HepG2 (cell line): ENCODE measurements at places on chromosomes 11 and 22.

GRCh38 chr11:108559904-108560303 lies 33.7 kb downstream of the EXPH5 start:
- DNase-seq = no peak

- DNase-seq = no peak
Measured at GRCh38 chr11:46386005-46386578, 4.6 kb downstream of the MDK start.

GRCh38 chr11:121372671-121373429 lies 79.3 kb upstream of the SORL1 start:
- DNase-seq = no peak

- no peak for DNase-seq
Measured at GRCh38 chr11:73651661-73652045, 5.3 kb downstream of the PLEKHB1 start.

GRCh38 chr11:99584830-99585229 lies 564.1 kb downstream of the CNTN5 start:
- DNase-seq = no peak

DNA sequence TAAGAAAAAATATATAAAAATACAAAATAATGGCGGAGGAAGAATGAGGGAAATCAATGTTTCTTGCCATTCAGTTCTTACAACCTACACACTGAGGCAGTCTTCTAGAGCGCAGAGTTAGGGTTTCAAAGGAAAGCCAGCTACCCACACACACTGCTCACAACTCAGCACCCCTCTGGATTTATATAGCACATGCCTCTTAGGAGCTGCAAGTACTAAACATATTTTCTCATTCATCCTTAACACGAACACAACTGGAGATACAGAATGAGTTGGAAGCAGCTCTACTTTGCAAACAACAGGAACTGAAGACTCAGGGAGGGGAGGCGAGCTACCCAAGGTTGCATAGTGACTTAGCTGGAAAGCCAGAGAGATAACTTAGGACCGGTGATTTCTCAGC lies 293.8 kb downstream of the CTTN start:
- DNase-seq = no peak

- no peak for DNase-seq
Measured at GRCh38 chr11:17764446-17765218, 30.1 kb downstream of the KCNC1 start.

DNA sequence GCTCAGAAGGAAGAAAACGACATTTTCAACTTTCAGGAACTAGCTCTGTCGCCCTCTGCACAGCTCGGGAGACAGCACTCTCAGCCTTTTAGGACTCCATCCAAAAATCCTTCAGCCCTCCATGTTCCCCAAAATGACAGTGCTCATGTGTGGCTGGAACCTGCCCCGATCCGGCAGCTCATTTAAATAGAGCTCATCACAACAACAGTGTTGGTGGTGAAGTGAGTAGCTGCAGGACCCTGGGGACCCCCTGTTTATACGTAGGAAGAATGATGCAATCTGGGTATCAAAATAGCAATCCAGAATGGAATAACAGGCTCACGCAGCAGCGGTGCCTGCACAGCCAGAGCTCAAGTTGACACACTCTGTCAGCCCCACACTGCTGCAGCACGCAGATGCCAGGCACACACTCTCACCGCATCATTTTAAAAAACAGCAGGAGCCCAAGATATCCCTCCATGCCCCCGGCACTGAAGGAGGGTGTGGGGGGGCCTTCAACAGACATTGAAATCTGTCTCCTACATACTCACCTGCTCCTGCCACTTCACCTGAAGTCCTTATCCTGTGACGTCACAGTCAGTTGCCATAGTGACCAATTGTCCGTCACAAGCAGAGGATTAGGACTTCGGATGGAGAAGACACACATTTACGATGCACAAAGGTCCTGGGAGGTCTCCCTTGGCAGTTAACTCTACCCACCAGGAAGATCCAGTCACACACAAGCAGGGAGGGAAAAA lies 24.0 kb downstream of the TRIM66 start:
- DNase-seq = no peak

DNA sequence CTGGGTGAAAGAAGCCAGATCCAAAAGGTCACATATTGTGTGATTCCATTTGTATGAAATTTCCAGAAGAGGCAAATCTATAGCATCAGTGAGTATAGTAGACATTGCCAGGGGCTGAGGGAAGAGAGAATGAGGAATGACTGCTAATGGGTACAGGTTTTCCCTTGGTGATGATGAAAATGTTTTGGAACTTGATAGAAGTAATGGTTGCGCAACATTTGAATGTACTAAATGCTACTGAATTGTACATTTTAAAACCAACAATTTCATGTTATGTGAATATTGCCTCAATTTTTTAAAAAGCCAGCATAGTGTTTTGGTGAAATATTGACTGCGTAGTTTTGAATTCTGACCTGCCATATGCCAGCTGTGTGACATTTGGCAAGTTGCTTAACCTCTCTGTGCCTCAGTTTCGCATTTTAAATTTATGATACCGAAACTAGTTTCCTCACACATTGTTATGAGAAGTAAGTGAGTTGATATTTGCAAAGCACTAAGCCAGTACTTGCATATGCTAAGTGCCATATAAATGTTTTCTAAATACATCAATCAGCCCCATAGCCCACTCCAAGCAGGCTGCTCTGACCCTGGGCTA lies 75.4 kb upstream of the TMEM45B start:
- DNase-seq = no peak

DNA sequence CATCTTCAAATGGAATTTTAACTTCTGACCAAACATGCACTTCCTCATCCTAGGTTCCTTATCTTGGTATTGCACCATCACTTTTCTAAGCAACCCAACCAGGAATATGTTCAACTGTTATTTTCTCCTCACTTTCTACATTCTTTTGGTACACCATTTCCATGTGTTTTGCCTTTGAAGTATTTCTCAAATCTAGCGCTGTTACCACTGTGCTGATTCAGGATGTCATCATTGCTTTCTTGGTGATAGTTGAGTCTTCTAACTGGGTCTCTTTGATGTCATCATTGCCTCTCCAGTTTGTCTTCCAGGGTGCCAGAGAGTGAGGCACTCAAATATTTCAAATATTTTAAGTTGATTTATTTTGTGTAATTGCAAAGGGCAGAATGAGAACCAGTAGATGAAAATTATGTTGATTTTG lies 47.5 kb downstream of the HORMAD2 start:
- no peak for DNase-seq

- DNase-seq = no peak
Measured at GRCh38 chr22:44865193-44866057, 113.0 kb downstream of the ARHGAP8 start.

GRCh38 chr11:27281740-27282590 lies 81.0 kb downstream of the CCDC34 start:
- peak; percentile 60 for DNase-seq

DNA sequence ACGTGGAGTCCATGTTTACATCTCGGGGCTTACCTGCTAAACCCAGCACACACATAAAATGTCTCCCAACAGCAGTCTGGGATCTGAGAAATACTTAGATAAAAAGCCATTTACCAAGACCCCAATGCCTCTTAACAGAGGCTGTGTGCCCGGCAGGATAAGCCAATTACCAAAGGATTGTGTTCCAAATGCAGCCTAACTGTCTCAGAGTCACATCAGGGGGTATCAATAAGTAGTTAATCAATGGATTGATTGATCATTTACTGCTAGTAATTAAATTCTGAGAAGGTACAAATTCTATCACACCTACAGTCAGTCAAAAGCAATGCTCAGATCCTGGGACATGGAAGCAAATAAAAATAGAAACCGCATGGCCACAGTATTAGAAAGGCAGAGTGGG lies 125.6 kb downstream of the DSCAML1 start:
- DNase-seq = no peak

DNA sequence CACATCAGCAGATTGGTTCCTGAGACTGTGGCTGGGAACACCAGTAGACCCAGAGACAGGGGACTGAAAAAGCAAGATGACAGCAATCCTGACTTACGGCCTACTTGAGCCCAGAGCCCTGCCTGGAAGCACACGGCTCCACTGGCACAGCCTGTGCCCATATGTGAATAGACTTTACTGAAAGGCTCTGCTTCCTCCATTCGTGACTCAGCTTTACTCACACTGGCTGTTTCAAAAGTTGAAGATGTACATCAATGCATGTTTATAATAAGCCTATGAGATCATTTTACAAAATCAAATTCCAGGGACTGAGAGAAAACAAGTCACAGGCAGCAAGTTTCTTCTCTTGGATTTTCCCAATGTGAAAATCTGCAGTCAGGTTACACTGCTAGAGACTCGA lies 134.6 kb upstream of the TEAD1 start:
- DNase-seq = no peak

DNA sequence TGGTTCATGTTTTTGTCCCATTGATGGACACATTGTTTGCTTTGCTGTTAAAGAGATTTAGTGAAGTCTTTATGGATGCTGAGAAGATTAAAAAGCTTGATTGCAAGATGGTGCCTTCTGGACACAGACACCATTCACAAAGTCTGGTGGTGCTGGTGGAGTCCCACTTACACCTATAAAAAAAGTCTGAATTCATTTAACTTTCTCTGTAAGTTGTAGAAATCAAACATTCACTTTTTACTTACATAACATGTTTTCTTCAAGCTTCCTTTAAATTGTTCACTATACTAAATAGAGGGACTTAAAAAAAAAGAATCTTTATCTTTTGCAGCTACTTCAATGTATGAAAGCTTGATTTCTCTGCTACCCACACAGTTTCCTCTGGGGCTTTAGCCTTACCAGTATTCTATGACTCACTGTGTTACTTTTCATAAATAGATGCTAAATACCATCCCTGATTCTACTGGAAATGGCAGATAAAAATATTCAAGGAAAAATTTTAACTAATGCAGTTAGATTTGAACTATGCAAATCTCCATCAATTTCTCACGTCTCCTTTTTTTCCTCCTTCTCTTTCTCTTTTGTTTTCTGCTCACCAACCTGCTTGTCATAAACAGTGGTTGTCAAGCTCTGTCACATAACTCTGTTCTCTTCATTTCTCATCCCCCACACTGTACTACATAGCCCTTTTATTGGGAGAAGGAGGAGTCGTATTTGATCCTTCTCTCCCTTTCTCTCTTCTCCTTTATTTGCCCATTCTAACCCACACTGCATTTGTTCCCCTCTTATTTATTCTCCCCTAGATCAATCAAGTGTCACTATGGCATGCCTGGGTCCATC lies 89.7 kb downstream of the FAM76B start:
- DNase-seq = no peak

DNA sequence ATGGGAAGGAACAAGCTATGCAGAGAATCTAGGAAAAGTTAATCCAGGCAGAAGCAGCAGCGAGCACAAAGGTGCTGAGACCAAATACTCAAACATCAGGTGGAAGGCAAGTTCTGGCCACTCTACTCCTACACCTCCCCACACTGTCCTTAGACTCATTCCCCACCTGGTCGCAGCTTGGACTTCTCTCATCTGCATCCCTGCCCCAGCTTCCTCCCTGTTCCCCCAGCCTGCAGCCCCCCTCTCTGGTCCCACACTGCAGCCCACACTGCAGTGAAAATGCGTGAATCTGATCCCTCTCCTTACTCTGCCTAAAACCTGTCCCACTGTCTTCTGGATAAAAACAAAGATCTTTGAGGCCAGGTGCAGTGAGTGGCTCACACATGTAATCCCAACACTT lies 9.1 kb downstream of the TPBGL start:
- DNase-seq = no peak

DNA sequence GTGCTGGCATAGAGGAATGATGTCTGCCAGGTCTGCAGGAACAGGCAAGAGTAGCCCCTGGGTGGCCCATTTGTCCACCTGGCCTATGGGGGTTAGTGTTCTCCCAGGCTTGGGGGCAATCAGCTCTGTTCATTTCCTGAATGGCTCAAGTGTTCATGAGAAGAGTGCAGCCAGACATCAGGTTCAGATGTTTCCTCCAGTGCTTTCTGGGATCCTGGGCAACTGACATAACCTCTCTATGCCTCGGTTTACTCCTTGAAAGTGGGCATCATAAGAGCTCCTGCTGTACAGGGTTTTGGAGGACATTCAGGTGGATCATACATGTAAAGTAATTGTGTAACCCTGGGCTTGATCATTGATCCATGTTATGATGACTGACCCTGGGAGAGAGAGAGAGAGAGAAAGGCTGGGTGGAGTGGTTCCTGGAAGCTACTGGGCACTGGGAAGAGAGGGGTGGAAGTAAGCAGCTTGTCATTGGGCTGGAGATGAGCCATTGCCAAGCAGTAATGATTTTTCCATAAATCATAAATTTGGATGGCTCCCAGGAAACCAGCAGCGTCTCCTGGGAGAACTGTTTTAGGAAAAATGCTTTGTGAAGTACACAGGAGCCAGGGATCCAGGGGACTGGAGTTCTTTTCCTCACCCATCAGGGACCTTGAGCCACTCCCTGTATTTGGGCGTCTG lies 30.2 kb upstream of the ACCSL start:
- DNase-seq = no peak
